ENCODE measurements at places on chromosomes 16 and 17.

- DNase-seq, result no peak
Observed at GRCh38 chr16:6827931-6828330, 504.7 kb upstream of the RBFOX1 start.

DNA sequence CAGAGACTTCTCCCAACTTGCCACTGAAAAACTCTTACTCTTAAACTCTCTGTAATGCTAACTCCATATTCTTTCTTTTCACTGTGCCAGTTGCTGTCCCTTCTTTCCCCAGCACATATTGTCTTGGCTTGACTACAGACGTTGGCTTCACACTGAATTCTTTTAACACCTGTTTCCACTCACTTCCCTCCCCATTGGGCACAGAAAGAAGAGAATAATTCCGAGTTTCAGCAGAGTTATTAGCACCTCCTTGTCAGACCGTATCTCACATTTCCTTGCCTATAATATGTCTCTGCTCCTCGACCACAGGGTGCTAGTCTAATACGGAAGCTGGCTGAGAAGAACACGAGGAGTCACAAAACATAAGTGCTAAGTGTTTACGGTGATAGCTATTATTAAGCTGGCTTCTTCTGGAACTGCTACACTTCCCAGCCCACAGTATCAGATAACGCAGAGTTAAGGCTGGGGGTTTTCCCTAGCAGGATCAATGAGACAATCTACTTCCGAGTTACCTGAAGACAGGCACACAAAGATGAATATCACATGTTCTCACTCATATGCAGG lies 188.5 kb upstream of the CDH8 start:
- no peak for DNase-seq

DNA sequence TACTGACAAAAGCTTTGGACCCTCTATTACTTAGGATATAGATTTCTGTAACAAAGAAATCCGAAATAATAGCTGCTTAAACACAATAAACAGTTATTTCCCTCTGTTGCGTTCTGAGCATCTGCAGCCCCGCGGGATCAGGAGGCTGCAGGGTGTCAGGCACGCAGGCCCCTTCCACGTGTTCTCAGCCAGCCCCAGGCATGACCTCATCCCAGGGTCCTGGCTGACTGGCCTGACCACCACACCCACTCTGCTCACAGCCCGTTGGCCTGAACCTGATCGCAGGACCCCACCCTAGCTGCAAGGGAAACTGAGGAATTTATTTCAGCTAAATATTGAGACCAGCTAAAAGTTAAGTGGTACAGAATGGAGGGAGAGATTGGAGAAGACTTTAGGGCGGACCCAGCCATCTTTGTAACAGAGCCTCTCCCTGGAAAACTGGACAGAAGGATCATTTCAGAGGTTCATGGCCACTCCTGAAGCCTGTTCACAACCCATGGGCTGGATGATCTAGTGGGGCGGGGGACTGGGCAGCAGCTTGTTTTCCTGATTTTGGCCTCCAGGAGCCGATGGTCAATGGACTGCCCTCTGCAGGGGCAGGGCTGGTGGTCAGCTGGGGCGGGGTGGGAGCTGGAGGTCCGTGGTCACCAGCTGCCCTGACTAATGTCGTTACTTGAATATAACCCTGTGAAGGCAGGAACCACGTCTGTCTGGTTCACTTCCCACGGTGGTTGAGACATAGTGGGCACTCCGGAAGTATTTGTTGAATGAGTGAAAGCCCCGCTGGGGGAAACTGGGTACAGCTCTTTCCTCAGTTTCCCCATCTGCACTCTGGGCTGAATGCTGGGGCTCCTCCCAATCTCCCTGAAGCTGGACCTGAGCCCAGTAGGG lies 10.9 kb downstream of the CETP start:
- DNase-seq, result no peak

DNA sequence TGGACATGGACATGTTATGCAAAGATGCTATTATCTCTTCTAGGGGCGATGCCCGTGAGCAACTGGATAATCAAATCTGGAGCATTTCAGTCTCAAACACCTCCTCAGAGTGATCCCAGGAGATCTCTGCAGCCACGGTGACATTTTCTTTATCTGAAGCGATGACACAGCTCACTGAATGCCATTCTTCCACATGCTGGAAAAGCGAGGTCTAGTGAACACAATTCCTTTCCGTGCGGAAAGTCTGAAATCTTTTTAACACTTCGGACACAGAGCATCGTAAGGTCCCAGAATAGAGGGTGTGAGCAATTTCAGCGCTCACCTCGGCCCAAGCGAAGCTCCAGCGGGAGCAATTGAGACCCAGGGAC lies 531 bp upstream of the HASPIN start:
- no peak for DNase-seq

- no peak for DNase-seq
Observed at GRCh38 chr16:82699711-82700495, 73.1 kb downstream of the CDH13 start.

DNA sequence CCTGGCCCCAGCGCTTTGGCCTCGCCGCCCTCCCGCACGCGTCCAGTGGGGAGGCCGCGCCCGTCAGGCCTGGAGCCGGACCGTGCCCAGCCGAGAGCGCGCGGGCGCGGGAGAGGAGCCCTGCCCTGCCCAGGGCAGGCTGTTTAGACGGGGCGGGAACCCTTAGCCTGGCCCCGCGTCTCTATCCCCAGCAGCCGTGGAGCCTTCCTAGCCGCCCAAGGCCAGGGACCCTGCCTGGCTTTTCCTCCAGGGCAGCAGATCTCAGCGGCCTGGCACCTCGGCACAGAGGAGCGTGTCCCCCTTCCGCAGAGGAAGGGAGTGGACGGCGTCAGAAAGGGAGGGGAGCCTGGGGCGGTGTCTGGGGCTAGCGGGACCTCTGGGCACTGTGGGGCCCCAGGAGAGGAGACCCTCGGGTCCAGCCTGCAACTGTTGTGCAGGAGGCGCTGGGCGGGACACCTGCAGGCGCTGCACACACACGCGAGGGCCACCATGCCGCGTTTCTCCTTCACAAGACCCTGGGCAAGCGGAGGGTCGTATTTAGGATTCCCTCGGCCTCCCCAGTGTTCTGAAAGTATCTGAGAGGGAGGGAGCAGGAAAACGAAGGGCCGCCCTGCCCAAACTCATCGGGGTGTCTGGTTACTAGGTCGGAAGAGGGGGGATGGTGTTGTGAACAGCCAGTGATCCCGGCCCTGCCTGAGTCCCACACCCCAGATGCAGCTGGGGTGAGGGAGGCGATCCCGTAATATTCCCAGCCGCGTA lies 2.3 kb upstream of the NPTX1 start:
- DNase-seq, result no peak
